ENCODE measurements at places on chromosomes 1 and 21. TPM values are rescaled to one million over a fixed set of nuclear protein-coding genes. Genes with fewer than 3 reads are reported as not detected.

DNA sequence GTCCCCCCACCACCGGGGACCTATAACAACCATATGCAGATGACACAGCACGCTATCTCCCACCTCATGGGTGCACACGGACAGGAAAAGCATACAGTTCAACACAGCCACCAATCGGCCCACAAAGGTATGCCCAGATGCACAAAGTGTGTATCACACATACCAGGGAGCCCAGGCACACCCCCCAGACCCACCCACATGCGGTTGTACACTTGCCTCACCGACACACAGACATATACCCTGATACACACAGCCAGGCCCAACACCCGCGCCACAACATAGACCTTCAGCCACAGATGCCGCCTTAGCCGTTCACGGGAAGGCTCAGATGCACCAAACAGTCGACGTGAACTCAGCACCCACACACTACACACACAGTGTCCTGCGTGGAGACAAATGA lies 5.5 kb downstream of the CROCC start:
- no peak for DNase-seq

DNA sequence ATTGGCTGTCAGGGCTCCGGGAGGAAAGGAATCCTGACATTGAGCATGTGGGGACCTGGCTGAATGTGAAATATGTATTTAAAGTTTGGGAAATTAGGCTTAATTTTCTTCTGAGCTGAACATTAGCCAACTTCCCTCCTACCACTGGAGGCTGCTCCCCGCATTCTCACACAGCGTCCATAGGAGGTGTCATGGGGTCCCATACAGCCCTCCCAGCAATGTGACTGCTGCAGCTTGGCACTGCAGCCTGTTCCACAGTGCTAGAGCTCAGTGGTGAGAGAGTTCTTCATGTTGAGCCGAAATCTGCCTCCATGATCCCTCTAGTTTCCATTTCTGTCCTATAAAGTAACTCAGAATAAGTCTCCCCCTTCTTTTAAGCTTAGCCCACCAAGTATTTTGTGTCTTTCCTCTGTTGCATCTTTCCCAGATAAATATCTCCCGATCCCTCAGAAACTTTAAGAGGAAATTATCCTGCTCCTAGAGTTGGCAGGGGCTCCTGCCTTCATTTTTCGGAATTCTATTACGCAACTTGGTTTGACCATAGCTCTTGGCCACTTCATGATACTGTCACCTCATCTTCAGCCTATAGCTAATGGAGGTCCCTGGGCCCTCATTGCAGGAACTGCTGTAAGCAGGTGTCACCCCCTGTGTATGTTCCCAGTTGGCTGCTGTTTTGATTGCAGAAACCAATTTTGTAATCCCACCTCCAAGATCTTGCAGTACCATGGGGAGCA lies 2.0 kb downstream of the FCRL6 start:
- no peak for DNase-seq

The BTBD8 gene
- 5.6 TPM for polyA plus RNA-seq

The BNIPL gene
- polyA plus RNA-seq, result 1.4 TPM

The CHRM3 gene
- polyA plus RNA-seq, result 0.17 TPM

GRCh38 chr21:32795376-32795775 lies 23.8 kb upstream of the PAXBP1 start:
- DNase-seq, result no peak

Data from adrenal gland (tissue), 19 donors.